ENCODE measurements at places on chromosomes 6 and 20.

DNA sequence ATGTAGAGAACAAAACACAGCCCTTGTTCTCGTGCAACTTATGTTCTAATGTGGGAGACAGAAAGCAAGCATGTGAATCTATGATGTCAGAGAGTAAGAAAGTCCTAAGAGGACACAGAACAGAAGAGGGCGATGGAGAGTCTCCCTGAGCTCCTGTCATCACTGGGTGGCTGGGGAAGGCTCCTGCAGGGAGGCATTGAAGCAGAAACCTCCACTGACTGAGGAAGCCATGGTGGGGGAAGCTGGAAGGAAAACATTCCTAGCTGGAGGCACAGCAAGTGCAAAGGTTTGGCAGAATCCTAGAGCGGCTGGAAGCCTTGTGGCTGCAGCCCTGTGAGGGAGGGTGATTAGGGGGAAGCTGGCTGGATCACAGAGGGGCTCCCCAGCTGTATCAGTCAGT lies 248.0 kb downstream of the CDH26 start:
- no peak for DNase-seq

- no peak for DNase-seq
These were observed 17.2 kb upstream of the IL22RA2 start for GRCh38 chr6:137190583-137191094.

DNA sequence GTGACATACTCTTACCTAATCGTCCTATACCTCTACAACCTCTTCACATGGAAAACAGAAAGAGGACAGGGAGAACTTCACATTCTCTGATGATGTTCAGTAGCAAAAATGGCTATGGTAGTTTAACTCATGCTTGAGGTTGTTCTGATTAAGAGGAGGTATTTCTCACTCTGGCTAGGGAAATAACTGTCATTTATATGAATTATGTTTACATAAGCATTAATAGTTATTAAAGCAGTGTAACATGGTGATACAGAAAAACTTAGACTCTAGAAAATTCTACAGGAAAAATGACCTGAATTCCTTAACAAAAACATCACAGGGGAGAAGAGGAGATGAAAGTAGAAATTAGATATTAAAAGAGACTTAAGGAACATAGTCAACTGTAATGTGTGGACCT lies 57.3 kb downstream of the MAP3K5 start:
- no peak for DNase-seq

GRCh38 chr20:25321991-25322390 lies 68.6 kb downstream of the ABHD12 start:
- no peak for DNase-seq

DNA sequence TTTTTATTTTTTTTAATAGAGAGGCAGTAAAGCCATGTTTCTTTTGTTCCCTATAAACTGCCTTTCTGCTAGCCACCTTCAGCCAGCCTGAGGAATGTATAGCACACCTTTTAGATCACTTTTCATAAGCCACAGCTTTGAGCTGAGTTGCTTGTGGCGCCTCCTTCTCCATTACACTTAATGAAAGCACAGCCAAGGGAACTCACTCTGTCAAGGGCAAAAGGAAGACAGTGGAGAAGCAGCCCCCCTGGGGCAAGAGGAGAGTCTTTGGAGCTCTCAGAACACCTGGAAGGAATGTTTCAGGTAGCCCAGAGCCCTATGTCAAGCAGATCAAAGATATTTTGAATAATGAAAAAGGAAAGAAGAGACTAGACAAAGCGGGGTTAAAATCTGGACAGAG lies 235.1 kb downstream of the CLIC5 start:
- no peak for DNase-seq

DNA sequence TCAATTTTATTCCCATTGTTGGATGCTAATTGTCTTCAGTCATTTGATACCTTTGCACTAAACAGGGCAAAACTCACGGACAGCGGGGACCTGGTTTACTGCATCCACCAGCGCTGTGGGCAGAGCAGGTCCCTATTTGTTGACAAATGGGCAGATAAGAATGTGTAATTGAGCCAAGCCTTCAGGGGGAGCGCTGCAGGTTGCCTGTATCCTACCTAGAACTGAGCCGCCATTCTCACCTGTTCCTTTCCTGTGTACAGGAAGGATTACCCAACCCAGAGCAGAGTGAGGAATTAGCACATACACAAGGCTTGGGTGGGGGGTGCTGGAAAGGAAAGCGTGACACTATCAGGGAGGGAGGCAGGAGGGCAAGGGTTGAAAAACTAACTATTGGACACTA lies 89.1 kb upstream of the FOXA2 start:
- DNase-seq, result no peak

- peak; percentile 40 for DNase-seq
These were observed 56.8 kb downstream of the KCNS1 start for GRCh38 chr20:45044084-45044573.

- DNase-seq, result no peak
These were observed 31.1 kb downstream of the SNHG17 start for GRCh38 chr20:38404016-38404415.

GRCh38 chr6:104423691-104424090 lies 436.0 kb downstream of the HACE1 start:
- DNase-seq, result no peak

GRCh38 chr6:148943451-148943850 lies 196.6 kb downstream of the UST start:
- DNase-seq, result no peak

- no peak for DNase-seq
These were observed 1.4 kb upstream of the CHRNA4 start for GRCh38 chr20:63362436-63363009.

DNA sequence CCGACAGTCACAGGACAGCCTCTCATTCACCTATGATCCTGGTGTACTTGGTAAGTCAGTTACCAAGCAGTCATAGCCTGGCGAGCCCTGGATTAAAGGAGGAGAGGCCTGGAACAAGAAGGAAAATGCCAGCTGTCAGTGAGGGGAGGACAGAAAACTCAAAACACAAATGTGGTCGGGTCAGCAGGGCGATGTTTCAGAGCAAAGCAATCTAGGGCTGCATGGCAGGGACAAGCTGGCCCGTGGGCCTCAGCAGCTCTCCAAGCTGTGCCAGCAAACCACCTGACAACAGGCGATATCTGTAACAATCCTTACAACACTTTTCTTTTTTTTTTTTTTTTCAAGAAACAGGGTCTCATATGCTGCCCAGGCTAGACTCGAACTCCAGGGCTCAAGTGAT lies 40.3 kb downstream of the MGME1 start:
- no peak for DNase-seq

DNA sequence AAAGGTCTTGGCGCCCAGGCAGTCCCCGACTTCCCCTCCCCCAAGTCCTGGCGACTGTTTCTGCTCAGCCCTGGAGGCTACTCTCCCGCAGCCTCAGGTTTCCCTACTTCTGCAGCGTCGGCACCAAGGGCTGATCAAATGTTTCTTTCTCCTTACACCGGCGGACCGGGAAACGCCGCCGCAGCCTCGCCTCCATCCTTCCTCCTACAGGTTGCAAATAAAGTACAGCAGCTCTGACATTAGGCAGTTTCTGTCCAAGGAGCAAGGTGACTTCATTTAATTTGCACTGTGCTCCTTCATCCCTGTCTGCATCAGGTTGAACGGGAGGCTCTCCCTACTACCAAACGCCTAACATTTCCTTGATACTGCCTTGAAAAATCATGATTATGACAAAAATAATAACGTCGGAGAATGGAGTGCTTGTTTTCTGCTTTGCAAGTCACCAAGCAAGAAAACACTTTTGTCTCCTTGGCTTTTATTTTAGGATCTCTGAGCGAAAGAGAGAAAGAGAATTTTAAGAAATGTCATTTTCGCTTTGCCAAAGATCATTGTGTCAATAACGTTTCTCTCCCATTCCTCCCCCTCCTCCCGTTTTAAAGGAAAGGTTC lies 1.0 kb downstream of the CLIC5 start:
- DNase-seq, result peak; percentile 25

GRCh38 chr6:4125933-4126864 lies 9.2 kb downstream of the ECI2 start:
- DNase-seq, result no peak

DNA sequence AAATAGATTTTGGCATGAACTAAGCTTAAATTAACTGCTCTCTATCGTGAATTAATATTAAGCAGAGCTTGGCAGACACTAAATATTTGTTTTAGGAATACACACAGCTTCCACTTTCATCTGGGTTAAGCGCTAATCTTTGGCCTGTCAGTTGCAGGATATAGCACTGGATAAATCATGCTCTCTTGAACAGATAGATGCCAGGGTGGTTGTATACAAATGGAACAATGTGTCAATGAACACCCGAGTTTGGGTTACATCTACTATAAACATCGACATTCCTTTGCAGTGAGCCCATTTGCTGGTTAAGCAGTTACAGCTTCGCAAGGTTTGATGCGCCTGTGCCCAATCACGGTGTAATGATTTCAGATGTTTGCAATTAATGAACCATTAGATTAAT lies 338.2 kb upstream of the ZFP64 start:
- no peak for DNase-seq

DNA sequence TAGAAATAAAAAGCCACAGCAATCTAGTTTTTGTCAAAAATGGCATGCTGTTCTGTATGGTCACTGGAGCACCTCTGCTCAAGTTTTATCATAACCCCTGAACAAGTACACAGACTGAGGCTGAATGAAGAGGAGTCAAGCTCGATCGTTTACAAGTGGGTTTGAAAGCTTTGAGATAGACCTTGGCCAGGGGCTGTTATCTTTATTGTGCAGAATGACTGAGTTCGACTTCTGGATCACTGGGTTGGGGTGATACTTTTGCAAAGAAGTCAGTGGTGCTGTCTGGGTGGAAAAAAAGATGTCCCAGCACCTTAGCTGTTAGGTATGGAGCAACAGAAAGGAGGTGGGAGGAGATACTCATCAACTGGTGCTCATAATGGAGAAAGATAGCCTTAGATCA lies 446.0 kb downstream of the HACE1 start:
- no peak for DNase-seq

GRCh38 chr6:16799279-16800193 lies 38.3 kb upstream of the ATXN1 start:
- no peak for DNase-seq

- DNase-seq, result no peak
These were observed 17.7 kb downstream of the PCIF1 start for GRCh38 chr20:45951925-45952834.

DNA sequence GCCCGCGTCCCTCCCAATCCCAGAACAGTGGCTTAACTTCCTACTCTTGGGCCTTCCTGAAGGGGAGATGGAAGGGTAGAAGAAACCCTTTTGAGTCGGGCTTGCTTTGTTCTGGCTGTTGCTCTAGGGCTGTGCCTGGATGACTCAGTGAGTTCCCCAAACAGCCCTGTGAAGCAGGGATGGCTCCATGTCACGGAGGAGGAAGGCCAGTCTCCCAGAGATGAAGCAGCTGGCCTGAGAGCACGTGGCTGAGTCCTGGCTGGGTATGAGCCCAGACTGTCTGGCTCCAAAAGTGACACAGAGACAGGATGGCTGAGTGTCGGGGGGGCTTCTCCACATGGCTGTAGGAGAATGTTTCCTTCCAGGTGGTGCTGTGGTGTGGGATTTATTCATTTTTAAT lies 4.6 kb downstream of the SYTL3 start:
- DNase-seq, result no peak

DNA sequence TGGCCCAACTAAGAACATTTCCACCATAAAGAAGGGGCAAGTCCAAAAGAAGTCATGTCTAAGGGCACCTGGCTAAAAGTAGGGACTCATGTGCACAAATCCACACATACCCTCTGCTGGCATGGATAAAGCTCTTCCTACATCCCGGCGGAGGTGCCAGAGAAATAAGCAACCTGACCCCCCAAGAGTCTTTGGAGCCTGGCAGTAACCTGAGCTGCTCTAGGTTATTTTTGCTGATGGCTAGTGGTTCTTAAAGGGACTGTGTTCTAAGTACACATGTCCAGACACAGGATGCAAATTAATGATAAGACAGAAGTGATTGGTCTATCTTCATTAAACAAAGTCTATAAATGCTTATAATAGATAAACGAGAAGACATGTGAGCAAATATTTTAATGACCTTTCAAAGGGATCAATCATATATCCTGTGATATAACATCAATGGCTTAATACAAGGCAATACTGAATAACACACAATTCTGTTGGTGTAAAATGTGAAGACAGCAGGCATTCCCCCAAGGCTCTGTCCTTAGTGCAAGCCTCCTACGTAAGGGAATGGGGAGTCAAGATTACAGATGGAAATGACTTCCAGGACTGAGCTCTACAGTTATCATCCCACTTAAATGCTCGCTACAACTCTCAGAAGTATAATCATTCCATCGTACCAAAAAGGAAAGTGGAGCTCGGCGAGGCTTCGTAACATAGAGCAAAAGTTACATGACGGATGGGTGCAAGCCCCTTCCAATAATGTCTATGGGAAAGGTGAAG lies 52.5 kb downstream of the HIVEP2 start:
- no peak for DNase-seq

GRCh38 chr6:28537509-28538140 lies 11.9 kb downstream of the GPX5 start:
- DNase-seq, result peak; percentile 47

DNA sequence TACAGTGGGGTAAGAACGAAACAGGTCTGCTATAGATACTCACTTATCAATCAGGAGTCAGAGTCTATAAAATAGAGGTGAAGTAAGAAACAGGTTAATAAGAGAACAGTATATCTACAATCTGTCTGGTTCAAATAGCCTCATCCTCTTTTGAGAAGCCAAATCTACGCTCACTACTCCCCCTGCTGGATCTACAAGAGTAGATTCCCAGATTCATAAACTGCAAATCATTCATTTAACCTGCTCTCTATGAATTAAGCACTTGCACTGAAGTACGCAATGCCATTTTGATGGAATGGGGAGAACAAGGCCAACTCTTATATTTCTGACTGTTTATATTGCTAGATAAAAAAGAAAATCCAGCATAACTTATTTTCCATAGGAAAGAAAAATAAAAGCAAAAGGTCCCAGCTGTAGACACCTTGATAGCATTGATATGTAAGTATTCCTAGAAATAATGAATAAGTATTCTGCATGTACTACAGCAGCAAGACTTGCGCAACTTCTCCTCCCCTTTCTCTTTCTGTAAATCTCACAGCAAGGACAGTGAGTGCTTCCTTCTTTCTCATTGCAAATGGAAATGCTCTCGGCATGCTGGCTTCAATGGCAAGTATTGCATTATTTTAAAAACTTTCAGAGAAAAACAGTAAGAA lies 92.3 kb downstream of the RFX6 start:
- DNase-seq, result no peak

DNA sequence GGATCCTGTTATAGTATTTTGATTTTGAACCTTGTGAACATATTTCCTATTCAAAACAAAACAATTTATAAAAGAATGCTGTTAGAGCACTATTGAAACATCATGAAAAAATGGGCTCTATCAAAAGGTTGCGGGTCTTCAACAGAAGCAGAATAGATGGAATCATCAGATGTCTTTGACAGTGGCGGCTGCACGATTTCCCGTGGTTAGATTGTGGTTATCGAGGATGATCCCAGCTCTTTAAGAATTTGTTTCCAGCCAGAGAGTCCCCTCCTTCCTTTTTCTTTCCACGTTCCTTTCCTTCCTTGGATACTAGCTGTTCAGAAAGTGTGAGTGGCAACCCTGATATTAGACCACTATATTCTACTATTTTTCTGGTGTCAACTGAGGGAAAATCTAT lies 163.4 kb downstream of the FARS2 start:
- no peak for DNase-seq

DNA sequence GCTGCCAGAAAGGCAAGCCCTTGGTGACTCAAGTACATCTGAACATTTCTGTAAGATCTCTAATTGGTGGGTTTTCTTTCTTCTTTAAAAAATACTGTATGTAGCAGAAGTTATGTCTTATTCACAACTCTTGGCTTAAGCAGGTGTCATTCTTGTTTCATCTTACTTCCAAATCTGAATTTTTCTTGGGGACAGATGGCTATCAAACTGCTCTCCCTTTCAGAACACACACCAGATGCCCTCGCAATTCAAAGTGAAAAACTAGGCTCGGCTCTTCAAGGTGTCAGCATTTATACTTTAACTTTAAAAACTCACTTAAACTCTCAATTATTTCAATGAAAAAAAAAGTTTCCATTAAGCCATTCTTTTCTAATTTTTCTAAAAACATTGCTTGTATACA lies 49.7 kb downstream of the PAK5 start:
- no peak for DNase-seq

Data from T-cell (primary cell).